Stimulated activated CD4-positive, alpha-beta T cell treated with anti-CD3 and anti-CD28 coated beads, Interleukin-4, amount 100 ng/mL, for 1 hour (primary cell): ENCODE measurements at places on chromosomes 1 and 21.

GRCh38 chr1:43779805-43780403 is 72.6 kb downstream of the ST3GAL3 start:
- DNase-seq = no peak

DNA sequence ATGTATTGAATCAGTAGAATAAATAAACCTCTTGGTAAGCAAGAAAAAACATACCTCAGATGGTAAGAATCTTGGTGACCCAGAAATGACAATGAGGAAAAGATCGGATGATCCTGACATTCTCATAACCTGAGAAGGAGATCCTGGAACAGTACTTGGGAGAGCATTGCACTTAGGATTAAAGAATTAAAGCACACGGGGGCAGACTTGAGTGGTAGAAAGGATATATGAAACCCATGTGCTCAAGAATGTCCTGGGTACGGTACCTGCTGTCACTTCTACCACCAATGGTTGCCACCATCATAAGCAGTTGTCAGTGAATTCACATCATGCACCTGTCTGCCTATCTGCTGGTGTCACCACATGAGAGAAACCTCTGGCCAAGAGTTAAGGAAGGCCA is 108.9 kb upstream of the GJB5 start:
- DNase-seq = no peak

GRCh38 chr1:53326598-53327181 is 1.2 kb downstream of the LRP8 start:
- no peak for DNase-seq

- DNase-seq = no peak
Measured at GRCh38 chr1:219414250-219414649, 198.7 kb downstream of the ZC3H11B start.

- no peak for DNase-seq
Measured at GRCh38 chr1:206439205-206439604, 31.1 kb upstream of the IKBKE start.

GRCh38 chr1:36530261-36530660 is 47.5 kb upstream of the CSF3R start:
- no peak for DNase-seq

DNA sequence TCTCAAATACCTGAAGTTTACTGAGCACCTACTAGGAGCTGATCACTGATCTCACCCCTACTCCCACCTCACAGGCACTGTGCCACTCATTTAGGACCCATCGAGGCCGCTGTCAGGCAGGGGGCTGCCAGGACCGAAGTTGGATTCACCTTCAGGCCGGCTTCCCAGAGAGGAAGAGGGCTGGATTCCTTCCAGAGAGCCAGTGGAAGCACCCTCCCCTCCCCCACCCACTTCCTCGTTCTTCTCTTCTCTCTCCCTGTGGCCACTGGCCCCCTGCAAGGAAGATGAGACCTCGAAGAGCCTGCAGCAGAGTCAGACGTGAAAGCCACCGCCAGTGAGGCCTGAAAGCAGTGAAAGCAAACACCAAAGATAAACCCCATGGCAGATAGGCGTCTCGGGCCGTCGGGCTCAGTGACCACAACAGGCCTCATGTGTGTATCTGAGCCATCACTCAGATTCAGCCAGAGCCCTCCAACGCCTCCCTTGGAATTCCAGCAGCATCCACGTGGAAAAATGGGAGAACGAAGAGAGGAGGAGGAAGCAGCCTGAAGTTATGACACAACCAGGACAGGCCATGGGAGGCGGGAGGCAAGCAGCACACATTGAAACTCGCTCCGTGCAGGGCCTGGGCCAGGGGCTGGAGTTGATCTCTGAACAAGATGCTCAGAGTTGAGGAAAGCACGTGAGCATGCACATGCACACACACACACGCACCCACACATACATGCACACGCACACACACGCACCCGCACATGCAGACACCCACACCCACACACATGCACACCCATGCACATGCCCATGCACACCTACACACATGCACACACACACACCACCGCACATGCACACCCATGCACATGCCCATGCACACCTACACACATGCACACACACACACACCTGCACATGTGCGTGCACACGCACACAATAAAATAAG is 6.2 kb upstream of the AGTRAP start:
- no peak for DNase-seq

- DNase-seq = no peak
Measured at GRCh38 chr1:224219011-224219611, 36.1 kb downstream of the DEGS1 start.

GRCh38 chr1:172670316-172670715 is 11.4 kb downstream of the FASLG start:
- no peak for DNase-seq

DNA sequence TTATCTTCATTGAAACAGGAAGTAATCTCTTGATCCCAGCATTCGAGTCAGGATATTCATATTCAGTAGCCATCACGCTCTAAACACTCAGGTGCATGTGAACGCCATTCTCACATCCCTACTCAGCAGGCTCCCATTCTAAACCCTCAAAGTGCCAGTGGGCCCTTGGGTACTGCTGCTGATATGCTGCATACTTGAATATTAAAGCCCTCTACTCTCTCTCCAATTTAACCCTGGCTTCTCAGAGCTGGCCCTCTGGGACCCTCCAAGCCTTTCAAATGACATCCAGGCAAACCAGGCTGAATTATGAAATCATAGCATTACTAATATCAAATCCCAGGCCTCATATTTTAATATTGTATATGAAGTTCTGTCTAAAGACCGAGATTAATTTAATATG is 468.2 kb downstream of the NUF2 start:
- no peak for DNase-seq
